Activated CD8-positive, alpha-beta memory T cell treated with anti-CD3 and anti-CD28 coated beads, Interleukin-2, amount 50 U/mL, for 48 hours (primary cell): ENCODE measurements at places on chromosomes 1 and 21.

- DNase-seq = no peak
These were observed 2.2 kb upstream of the ACTRT2 start for GRCh38 chr1:3019007-3019515.

GRCh38 chr1:15152318-15153183 is 996 bp upstream of the TMEM51 start:
- no peak for DNase-seq

- no peak for DNase-seq
These were observed 809 bp upstream of the ZNF669 start for GRCh38 chr1:247104965-247105364.

- no peak for DNase-seq
These were observed 2.0 kb downstream of the LRRN2 start for GRCh38 chr1:204683284-204684205.

- DNase-seq = peak; percentile 38
These were observed 70.5 kb downstream of the CD34 start for GRCh38 chr1:207840380-207840779.

GRCh38 chr1:171457412-171457811 is 27.9 kb upstream of the PRRC2C start:
- DNase-seq = no peak

DNA sequence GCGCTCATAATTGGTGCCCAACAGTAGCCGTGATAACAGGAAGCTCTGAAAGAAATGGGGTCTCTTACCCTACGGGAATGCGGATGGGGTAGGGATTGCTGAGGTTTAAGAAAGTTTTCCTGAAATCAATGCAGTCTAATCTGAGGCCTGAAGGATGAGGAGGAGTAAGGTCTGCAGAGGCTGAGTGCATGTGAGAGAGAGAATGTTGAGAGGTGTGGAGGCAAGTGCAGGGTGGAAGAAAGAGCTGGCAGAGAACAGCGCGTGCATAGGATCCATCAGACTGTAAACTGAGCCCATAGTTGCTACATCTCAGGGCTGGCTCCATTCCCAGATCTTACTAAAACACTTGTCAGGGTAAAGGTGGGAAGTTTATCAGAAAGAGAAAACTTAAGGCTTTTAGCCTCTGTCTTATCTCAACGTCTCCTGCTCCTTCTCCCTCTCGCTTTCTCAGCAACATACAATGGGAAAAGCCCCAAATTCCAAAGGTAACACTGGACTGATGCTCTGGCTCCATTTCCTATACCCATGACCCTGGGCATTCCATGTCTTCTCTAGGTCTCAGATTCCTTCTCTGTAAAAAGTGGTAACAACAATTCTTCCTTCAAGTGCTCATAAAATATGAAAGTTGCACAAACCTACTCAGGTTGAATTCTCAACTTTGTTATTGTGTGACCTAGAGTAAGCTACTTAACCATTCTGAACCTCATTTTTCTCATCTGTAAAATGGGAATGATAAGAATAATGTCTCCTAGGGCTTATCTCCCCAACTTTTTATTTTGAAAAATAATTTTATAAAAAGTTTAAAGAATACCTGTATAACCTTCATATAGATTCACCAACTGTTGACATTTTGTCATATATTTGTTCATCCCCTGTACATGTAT is 75.2 kb downstream of the SH3GLB1 start:
- no peak for DNase-seq

DNA sequence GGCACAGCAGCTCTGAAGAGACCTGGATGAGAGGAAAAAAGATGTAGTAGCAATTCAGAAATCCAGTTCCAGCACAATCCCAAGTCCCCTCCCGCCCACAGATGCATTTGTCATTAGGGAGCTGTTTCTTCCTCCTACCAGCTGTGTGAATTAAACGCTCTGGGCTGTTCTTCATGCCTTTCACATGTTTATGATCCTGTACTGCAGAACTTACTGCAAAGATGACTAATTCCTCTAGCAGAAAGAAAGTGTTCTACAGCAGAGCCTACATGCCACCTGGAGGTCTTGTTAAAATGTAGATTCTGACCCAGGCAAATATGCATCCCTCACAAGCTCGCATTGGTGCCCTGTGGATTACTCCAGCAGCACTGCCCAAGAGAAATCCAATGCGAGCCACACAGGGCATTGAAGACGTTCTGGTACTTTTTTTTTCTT is 6.5 kb downstream of the ENO1 start:
- DNase-seq = no peak

DNA sequence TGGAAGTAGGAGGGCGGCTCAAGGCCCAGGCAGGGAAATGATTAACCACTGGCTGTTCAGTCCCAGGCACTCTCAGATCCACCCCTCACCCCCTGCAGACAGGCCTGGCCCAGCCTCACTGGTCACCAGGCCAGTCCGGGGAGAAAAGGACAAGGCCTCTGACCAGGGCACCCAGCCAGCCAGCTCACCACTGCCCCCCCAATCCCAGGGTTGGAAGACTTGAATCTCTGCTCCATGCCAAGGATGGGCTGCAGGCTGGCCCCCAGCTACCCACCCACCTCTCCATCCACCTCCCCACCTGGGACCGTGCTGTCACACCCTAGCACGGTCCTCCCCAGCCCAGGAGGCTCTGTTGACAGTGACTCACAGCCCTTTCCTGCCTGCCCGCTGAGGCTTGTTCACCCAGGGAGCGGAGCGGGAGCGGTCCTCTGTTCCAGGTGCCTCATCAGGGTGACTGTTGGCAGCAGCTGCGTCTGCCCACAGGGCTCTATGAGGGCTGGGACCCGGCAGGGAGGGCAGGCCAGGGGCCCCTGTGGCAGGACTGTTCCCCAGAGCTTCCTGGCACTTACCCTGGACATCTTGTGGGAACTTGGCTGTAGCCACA is 2.2 kb downstream of the LAD1 start:
- no peak for DNase-seq

GRCh38 chr1:41024953-41025352 is 3.4 kb upstream of the SLFNL1 start:
- DNase-seq = no peak

- DNase-seq = no peak
These were observed 151.3 kb downstream of the ETS2 start for GRCh38 chr21:38956856-38957571.

DNA sequence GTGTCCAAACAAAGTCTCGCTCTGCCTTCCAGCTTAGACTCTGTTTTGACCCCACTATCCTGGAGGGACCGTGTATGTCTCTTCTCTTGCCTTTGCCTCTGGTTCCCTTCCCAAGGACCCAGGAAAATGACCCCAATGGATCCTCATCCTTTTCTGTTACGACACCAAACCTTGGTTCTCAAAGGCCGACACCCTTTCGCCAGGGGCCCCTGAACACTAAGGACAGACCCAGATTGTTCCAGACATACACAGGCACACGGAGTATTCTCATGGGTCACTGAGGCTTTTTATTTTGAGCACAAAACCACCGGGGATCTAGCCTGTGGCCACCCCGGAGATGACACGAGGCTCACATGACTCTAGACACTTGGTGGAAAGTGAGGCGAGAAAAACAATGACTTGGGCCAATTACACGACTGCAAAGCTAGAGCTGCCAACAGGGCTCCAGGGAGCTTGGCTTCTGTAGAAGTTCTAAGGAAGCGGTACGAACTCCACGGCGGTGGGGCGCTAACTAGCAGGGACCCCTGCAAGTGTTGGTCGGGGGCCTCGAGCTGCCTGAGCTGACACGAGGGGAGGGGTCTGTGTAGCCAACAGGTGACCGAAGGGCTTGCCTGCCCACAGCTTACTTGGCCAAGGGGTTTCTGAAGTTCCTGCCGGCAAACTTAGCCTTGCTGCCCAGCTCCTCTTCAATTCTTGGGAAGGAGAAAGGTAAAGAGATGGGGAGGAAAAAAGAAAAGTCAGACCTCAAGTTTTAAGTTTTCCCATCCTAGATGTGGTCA is 17.6 kb downstream of the ENO1 start:
- DNase-seq = no peak

DNA sequence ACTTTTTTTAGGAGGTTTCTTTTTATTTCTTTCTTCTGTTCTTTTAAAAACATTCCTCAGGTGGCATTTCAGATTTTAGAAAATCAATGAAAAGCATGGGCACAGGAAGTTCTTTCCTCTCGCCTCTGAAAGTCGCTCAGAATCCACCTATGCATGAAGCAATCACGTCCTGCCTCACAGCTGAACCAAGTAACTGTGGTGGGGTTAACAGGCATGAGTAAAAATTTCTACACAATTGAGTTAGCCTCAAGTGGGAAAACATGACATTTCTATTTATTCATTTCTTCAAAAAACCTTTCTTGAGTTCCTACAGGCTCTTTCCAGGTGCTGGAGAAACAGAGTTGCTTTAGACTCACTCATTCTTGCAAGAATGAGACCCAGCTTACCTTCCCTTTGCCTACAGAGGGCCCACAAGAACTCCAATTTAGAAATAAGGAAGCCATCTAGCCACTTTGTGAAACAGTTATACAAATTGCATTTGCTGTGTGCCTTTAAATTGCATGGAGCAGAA is 508.9 kb upstream of the PKN2 start:
- no peak for DNase-seq

DNA sequence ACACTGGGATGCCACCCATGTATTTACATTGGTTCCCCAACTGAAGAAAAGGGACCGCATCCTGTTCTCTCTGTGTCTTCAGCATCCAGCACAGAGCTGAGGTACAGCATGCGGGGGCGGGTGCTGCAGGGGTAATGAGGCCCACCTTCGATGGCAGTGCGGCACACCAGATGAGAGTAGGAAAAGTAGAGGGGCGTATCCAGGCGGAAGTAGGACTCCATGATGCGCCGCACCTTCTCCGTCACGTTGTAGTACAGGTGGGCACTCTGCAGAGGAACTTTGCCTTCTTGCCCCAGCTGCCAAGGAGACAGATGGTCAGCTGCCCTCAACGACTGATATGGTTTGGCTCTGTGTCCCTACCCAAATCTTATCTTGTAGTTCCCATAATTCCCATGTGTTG is 10.0 kb upstream of the CLDN19 start:
- no peak for DNase-seq

DNA sequence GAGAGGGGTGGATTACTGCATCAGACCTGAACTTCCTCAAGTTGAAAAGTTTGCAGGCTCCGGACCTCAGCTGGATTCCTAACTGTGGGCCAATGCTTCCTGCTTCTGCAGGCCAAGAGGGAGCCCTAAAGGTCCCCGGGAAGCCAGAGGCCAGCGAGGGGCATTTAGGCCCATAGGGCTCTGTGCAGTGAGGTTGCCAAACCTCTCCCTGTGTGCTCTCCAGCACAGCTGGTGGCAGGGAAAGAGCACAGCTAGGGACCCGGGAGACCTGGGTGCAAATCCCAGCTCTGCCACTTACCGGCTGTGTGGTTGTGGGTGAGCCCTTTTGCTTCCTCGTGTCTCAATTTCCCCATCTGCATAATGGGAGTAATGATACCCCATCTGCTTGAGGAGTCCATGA is 100.5 kb downstream of the PAX7 start:
- DNase-seq = no peak
